CD4-positive, alpha-beta T cell treated with Interleukin-4 for 1 hour (primary cell): ENCODE measurements at places on chromosomes 7 and 10.

- peak; percentile 14 for DNase-seq
These were observed 31.6 kb upstream of the C10orf67 start for GRCh38 chr10:23376229-23376655.

- DNase-seq, result no peak
These were observed 22.6 kb upstream of the RAB18 start for GRCh38 chr10:27481486-27481885.

- DNase-seq, result no peak
These were observed 68.9 kb upstream of the CREB5 start for GRCh38 chr7:28343462-28343861.

GRCh38 chr10:64726466-64726865 is 1205.3 kb downstream of the REEP3 start:
- DNase-seq, result no peak

- no peak for DNase-seq
These were observed at the start of gene C10orf53 for GRCh38 chr10:49679480-49679893. Gene C10orf53 (plus strand): TSS chr10:49679651. CDS start chr10:49679698, 47 bp downstream.

DNA sequence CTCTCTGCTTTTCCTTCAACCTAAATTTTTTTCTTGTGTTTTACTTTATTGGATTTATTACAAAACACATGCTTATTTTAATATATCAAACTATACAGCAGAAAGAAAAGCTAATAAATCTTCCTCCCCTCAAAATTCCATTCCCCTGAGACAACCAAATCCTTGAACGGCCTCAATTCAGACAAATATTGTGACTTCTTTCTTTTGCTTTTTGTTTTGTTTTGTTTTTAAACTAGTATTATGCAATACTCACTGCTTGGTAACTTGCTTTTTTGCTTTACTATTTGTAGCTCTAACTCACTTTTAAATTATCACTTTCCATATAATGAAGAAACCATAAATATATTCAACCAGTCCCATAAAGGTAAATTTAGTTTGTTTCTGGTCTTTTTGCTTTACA is 59.4 kb upstream of the CDK1 start:
- no peak for DNase-seq
